ENCODE measurements at places on chromosomes 7 and 10. TPM values are rescaled to one million over a fixed set of nuclear protein-coding genes. Genes with fewer than 3 reads are reported as not detected.

DNA sequence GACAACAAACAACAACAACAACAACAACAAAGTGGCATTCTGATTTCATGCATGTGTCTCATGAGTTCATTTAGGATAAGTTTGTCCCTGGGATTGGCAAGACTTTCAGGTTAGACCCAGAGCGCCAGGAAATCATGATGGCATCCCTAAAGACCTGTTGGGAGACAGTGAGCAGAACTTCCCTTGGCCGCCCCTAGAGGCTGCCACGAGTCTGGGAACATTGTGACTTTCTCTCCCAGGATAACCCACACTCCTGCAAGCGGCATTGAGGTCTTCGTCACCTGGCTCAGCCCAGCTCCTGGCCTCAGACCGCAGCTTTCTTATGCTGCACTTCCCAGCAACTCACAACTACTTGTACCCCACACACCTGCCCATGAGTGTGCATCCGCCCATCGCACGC lies 80.5 kb upstream of the RNF32 start:
- no peak for DNase-seq

DNA sequence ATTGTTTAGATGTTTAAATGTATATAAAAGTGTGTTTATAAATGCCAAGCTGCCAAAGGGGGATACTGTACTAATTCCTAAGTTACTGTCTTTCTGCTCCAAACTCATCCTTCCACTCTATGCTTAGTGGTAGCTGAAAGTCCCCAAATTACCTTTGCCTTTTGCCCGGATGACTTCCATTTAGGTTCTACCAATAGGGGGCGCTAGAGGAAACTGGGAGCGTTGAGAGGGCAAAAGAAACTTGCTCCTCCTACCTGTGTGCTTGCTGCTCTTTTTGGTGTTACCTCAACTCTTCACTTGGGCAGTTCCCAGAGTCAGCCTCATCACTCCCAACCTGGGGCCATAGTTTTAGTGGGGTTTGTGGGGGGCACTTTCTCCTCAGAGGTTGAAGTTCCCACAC lies 5.9 kb upstream of the OR2A25 start:
- no peak for DNase-seq

- no peak for DNase-seq
Measured at GRCh38 chr7:24157666-24158065, 126.3 kb upstream of the NPY start.

- no peak for DNase-seq
Measured at GRCh38 chr7:87047-87446, 105.3 kb upstream of the FAM20C start.

DNA sequence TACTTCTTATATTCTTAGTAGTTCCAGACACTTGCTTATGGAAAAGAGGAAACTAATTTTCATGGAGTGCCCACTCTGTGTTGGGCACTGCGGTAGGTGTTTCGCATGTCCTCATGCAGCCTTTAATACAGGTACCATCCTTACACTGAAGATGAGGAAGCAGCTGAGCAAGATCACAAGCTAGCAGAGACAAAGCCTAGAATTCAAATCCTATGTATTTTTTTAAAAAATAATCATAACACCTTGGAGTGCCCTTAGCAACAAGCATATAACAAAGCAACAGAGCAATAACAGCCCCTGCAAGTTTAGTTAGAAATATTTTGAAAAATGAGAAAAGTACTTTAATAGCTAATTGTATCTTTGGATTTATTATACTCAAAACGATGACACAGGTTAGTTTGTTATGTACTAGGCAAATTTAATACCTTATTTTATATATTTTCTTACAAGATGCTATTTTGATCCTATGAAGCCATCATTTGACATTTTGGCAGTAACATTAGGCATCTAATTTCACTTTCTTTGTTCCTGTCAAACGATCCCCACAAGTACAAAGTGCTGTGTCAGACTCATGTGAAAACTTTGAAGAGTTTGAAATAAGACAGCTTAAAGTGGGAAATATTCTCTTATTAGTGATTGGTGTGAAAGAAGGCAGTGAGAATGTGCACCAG lies 245.8 kb downstream of the CDK14 start:
- DNase-seq, result no peak

DNA sequence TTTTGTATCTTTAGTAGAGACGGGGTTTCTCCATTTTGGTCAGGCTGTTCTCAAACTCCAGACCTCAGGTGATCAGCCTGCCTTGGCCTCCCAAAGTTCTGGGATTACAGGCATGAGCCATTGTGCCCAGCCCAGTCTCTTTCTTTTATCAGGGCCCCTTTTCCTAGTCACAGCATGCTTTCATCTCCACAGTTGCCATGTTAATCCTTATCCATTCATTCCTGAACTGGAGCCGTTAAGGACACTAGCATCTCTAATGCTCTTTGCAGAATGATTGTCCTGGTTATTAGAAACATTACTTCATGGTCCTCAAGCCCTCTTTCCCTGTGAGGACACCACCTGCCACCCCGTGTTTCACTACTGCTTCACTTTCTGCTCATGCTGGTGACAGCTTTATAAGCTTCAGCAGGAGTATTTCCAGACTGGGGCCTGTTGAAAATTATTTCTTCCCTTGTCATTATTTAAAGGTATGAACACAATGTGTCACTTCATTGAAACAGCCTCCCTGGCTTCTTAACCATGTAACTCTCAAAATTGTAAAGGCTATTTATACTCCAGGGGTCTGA lies 313.9 kb downstream of the BMPER start:
- no peak for DNase-seq

GRCh38 chr7:44384586-44385433 lies 59.4 kb upstream of the CAMK2B start:
- no peak for DNase-seq

DNA sequence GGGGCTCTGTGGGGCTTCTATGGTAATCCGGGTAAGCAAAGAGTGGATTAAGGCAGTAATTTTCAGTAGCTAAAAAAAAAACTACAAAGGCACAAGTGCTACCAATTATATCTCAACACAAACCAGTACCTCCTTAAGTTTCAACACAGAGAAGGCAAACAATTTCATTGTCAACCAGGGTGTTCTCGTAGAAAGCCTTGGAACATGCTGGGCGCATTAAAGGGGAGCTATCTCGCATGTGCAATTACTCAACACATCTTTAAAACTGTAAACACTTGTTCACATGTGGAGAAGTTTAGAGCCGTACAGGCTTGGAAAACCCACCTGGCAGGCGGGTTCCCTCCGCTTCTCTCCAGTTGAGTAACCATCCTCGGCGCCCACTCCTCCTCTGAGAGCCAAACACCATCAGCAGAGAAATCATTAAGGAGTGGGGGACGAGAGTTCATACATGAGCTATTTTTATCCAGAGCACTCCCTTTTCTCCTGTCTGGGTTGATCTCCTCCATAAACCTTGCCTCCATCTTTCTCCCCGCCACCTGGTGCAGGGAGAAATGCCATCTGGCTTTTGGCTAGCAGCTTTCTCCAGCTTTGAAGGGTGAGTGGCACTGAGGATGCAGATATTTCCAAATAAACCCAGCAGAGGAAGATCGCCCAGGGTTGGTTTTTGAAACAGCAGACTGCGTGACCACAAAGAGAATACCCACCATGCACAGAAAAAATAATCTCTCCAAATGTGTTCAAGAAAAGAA lies 287.1 kb downstream of the WDR11 start:
- DNase-seq, result no peak

DNA sequence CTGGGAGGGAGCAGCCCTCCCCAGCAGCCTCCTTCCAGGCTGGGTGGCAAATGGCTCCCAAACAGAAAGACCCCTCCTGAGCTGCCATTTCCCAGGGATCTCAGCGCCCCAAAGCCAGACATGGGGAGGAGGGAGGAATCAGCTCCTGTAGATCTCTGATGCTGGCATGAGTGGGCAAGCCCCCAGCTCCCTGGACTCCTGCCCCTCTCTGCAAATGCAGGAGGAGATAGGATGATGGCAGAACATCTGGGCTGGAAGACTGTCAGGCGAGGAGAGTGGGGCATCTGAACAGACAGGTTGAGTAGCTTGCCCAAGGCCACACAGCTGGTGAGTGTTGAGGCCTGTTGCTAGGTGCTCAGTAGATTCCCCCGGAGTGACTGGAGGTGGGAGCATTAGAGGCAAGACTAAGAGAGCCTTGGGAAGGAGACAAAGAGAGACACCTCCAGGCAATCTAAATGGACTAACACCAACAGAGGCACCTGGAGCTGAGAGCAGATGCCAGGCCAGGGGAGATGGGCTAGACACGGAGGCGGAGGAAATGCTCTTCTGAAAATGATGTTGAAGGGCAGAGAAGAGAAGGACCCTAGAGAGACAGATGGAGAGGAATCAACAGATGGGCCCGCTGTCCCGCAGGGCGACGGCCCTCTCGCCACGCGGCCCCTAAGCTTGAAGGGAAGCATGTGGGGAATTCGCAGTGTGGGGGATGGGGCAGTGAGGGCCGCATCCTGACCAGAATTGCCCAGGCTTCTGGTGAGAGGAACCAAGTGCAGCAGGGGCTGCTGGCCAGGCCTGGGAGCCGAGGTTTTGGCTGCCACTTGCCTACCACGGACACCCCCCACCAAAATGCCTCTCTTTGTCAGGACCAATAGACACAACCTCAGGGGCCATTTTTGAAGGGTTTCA lies 84.8 kb upstream of the LRRC4 start:
- no peak for DNase-seq

DNA sequence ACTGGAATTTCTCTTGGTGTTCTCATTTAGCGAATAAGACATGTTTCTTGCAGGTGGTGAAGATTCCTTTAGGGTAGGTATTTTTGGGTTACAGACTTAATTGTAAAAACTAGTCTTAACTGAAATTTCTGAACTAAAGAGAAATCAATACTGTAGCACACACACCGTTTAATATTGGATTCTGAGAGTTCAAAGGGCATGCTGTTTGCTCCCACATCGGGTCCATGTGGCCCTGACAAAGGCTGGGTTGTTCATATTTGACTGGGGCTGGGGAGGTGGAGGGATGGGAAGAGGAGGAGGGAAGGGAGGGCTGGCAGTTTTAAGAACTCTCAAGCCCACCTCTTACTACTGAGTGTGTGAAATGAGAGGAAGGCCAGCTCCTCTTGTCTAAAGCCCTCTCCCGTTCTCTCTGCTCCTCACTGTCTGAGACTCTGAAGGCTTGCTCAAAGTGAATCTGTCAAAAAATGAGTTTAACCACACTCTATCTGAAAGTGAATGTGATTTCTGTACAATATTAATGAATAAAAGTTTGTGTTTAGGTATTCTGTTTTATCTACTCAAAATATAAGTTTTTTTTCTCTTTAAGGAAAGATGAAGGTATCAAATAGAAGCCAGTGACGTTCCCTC lies 40.0 kb upstream of the RHEB start:
- no peak for DNase-seq

- DNase-seq, result no peak
Measured at GRCh38 chr10:121735263-121735662, 137.0 kb upstream of the FGFR2 start.

GRCh38 chr10:11411926-11412545 lies 199.4 kb downstream of the USP6NL start:
- no peak for DNase-seq

DNA sequence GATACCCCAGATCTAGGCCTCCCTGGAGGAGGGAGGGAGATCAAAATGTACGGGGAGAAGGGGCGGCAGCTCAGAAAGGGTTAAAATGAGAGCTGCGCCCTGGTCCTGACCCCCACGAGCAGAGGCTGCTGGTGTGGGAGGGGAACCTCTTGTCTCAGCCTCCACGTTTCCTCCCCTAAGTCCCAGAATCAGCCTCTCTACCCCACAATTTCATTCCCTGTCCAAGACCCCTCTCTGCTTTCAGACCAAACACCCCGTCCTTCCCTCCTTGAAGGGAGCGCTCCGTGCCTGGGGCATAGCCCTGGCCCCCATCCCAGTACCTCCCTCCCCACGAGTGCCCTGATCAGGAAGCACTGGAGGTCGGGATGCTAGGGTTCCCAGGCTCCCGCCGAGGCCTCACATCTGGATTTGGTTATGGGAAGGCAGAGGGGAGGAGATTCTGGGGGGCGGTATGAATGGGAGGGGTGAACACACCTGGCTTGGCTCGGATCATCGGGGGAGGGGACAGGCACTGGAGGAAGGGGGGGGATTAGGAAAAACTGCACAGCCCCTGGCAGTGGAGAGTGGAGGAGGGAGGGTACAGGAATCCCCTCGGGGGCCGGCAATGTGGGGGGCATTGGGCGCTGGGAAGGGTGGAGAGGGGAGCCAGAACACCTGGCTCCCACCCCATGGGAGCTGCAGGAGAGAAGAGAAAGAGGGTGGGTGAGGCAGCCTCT lies 2.7 kb downstream of the EPHB4 start:
- peak; percentile 14 for DNase-seq

DNA sequence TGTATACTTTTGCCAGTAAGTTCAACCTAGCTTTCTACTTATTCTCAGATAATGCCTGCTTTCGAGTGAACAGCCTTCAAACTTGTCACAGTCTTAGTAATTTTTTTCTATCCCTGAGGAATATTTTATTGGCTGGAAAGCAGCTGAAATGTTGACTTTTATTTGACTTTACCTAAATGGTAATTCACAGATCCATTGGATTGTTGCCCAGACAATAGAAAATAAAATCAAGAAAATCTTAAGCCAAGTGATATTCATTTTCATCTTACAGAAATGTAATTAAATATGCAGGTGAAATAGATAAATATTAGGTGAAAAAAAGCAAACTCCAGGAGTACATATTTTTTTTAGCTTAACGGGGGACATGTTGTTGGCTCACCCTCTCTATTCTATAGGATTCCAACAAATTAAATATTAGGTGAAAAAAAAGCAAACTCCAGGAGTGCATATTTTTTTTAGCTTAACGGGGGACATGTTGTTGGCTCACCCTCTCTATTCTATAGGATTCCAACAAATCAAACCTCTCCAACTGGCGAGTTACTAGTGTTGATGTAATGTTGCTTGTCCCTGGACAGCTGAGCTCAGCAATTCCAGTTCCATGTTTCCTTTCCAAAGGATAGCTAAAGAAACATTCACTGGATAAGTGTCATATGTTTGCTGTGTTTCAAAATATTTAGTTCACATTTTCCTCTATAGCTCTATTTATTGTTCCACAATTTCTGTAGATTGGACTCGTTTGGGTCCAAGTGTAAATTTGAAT lies 4.2 kb downstream of the TMEM26 start:
- DNase-seq, result no peak

DNA sequence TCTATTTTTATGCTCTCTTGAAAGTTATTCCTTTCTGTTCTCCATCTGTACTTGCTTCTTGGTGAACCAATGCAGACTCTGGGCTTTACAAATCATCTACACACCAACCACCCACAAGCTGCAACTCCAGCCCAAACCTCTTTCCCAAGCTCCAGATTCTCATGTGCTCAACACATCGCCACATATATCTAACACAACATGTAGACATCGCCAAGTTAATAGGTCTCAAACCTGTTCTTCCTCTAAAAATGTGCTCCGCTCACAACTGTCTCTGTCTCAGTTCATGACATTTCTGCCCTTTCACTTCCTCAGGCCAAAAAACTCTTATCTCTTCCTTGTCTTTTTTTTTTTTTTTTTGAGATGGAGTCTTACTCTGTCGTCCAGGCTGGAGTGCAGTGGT lies 95.7 kb upstream of the EEPD1 start:
- DNase-seq, result no peak

- peak; percentile 23 for DNase-seq
Measured at GRCh38 chr10:120478386-120478785, 21.4 kb downstream of the PLPP4 start.

The ACSL5 gene
- 8.6 TPM for total RNA-seq

The AGR2 gene
- not detected for total RNA-seq

The SPAM1 gene
- total RNA-seq, result not detected

The BMPR1A gene
- total RNA-seq, result 54.4 TPM

The MCM10 gene
- total RNA-seq, result 8.1 TPM

The CYP2C19 gene
- not detected for total RNA-seq

The UCN3 gene
- total RNA-seq, result not detected
